ENCODE measurements at places on chromosomes 16 and 17.
A peak's percentile ranks its signal among the peaks of the same experiment; 100 is the strongest.

DNA sequence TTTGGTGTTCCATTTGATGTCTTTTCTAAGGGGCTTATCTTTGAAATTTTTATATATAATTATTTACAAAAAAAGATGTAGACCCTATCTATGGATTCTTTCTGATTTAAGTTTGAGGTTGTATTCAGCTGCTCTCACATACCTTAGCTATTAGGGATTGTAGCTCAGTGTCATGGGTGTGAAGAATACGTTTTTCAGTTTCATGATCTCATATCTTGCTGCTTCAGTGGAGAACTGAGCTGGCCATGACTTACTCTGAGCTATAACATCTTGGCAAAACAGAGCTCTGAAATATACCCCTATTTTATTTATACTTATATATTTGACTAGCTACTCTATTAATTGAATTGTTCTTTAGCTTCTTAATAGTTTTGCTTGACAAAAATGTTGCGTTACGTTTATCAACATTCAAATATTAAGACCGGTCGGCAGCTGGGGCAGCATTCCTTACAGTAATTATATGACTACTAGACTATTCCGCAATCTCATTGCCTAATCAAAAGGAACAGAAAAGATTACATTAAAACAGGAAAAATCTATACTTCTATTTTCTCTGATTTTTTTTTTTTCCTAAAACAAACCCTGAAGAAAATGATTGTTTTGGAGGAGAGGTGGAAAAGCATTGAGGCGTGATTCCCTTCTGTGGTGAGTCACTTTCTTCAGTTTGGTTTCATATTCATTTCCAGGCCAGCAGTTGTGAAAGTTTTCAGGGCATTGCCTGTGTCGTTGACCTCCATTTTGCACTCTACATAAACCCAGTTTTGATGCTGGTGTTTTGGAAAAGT, 24.1 kb upstream of the KRT24 start:
- no peak for DNase-seq

DNA sequence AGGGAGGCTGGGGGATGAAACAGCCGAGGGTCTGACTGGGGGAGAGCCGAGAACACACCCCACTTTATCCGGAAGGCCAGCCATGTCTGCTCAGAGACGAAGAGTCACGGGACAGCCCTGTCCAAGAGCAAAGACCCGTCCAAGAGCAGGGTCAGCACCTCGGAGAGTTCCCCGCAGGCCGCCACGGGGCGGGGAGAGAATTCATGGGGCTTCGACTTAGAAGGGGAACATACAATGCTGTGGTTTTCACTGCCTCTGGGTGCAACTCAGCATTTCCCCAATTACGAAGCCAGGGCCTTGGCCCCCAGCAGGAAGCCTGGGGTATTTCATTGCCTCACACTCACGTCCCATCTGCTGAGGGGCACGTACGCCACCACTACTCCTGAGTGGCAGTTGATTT, 59.3 kb downstream of the JPH3 start:
- DNase-seq = peak; percentile 42

DNA sequence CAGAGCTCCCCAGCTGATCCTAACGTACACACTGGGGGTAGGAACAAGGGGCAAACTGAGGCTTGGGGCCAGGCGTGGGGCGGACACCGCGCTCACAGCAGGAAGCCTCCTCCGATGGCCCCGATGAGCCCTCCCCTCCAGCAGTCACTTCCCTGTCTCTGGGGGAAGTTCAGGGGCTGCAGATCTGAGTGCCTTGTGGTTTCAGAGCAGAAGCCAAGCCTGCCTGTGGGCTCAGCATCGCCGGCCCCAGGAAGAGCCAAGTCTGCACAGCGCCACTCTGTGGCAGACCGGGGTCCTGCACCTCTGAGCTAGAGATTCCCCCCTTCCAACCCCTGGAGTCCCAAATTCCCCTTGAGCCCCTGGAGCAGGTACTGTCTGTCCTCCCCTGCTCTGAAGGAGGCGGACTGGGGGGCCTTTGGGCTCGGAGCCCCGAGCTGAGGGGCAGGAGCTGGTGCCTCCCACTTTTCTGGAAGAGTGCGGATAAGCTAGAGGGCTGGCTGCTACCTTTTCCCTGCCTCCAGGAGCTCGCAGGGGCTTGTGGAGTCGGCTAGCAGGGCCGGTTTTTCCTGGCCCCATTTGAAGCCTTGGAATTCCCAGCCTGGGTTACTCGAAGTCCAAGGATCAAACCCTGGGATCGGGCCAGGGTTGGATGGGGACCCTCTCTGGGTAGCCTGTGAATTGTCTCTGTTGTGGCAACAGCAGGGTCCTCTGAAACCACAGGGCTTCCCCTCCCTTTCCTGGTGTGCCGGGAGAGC, 2.9 kb downstream of the GSE1 start:
- peak; percentile 84 for DNase-seq

GRCh38 chr17:56890906-56891674, 22.8 kb downstream of the TRIM25 start:
- DNase-seq = no peak

DNA sequence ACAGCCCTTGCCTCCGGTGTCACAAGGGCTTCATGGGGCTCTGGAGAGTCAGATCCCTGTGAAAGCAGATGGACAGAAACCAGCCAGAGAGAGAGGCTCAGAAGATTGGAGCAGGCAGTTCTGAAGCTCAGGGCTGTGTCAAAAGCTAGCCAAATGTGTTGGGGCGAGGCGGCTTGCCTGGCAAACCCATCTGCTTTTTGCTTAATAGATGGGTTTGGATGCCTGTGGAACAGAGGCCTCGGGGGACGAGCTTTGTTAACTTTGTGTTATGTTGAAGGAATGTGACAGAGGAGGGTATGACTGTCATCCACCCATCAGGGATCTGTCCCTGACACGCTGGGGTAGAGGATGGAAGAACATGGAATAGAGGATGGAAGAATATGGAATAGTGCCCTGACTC, 21.0 kb upstream of the SLC12A3 start:
- DNase-seq = no peak

GRCh38 chr17:83035722-83036121, 43.7 kb upstream of the METRNL start:
- DNase-seq = no peak

DNA sequence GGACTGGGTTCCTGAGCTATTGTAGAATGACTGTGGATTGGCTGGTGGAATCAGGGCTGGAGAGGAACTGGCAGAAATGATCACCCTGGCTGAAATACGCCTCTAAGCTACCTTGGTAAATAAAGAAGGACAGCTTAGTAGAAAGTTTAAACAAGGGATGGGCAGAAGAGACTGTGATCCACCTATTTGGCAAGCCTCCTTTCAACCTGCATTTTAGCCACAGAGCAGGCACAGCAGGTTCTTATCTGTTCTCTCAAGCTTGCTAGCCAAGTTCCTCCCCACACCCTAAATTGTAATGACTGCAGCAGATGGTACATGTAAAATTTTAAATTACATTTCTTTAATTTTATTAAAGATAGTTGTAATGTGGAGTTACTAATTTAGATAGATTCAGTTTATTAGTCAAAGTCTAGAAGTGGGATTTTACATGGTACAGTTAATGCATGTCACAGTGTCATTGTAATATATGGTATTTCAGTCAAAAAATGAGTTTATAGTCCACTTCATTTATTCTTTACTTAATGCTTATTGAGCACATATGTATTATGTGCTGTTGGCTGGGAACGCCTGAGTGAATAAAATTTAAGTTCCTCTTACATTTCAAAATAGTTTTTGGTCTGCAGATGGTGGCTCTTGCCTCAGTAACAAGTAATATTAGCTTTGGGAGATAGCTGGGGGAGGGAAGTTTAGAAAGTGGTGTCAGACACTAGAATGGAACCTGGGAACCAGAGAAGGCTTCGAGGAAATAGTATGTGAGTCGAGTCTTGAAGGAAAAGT, 11.2 kb downstream of the EPN2 start:
- DNase-seq = no peak

DNA sequence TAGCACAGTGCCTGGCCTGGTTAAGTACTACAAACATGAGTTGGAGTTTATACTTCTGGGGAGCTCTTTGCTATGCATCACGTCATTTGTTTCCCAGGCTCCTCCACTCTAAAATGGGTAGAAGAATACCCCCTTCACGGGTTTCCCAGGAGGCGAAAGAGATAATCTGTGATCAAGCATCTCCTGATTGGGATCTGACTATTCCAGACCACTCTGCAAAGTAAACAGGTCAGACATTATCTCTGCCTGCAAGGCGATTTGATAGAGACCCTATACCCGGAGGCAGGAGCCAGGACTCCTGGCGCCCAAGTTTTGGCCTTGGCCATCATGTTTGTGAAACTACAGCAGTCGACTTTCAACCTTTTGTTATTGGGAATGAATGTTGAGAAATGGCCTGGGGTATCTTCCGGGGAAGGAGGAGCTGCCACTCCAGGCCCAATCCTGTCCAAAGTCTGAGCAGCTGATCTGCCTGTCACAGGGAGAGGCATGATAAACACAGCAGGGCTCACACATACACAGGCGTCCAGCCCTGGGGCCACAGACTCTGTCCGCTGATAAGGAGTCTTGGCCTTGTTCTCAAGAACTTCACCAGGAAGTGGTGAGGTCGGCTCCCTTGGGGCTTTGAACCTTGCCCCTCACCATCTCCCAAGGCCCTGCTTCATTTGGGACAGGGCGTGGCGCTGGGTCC, 199.9 kb downstream of the MAF start:
- no peak for DNase-seq

GRCh38 chr16:77963185-77964044, 58.9 kb upstream of the CLEC3A start:
- no peak for DNase-seq

DNA sequence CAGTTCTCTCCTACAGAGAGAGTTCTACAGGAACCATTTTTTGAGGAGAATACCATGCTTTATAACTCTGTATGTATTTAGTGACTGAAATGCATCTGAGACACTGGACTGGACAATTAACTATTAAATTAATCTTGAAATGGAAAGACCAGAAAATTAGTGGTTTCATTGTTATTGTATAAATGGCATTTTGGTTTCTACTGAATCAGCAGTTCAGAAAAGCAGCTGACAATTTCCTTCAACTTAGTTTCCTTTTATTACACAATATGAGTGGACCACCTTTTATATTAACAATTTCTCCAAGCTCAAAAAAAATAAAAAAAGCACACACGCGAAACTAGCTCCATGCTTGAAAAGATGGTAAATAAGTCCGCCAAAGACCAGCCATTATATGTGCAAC, 66.1 kb upstream of the SLC12A3 start:
- DNase-seq = no peak

GRCh38 chr17:4001048-4001590, 36.9 kb upstream of the ATP2A3 start:
- no peak for DNase-seq

DNA sequence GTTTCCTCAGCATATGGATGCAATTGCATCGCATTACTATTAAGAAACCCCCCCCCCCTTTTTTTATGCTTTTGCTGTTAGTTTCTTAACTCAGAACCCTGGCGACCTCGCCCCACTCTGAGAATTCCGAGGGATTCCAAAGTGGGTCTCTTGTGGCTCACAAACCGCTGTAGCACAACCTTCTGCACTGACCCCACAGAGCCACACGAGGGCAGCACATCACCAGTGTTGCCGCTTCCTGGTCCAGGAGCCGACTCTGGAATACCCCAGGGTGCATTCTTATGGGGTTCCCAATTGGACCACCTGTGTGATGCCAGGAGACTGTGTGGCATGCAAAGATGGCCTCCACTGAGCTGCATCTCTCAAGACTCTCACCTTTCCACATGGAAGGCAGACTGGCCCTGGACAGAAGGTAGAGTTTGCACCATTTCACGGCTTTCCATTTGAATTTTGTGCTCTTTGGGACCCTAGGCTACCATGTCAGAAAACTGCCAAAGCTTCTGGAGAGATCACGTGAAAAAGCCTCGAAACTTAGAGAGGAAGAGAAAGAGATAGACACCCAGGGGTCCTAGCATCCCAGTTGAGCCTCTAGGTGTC, 432.7 kb upstream of the ASIC2 start:
- peak; percentile 47 for DNase-seq

- DNase-seq = no peak
Measured at GRCh38 chr16:12327971-12328726, 351.6 kb downstream of the SNX29 start.

DNA sequence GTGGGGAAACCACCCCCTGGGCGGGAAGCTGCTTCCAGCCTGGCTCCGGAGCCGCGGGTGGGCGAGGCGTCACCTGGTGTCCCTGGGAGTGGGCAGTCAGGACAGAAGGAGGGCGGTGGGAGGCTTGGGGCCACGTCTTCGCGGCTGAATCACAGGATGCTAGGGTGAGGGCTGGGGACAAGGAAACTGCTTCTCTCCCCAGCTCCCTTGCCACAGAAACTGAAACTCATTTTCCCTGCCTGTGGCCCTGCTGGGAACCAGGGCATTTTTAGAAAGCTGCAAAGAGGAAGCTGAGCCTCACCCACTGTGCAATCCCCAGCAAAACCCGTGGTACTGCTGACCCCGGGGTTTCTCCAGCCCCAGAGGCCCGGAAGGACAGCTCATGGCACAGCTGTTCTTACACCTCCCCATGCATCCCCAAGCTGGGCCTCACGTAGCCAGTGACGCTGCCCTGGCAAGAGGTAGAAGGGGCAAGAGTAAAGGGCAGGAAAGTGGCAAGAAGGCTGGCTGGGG, 8.2 kb downstream of the RHBDF2 start:
- no peak for DNase-seq

- no peak for DNase-seq
Measured at GRCh38 chr17:33948309-33948708, 306.8 kb upstream of the CCL2 start.

GRCh38 chr16:55912022-55912421, 36.8 kb upstream of the CES5A start:
- DNase-seq = no peak

GRCh38 chr16:89373355-89374110, 116.8 kb downstream of the ANKRD11 start:
- DNase-seq = no peak

- no peak for DNase-seq
Measured at GRCh38 chr17:30375661-30376060, 3.1 kb upstream of the CPD start.

- DNase-seq = no peak
Measured at GRCh38 chr17:4908301-4908700, 5.4 kb upstream of the CHRNE start.

GRCh38 chr17:3965118-3965800, 1.0 kb upstream of the ATP2A3 start:
- DNase-seq = peak; percentile 51

GRCh38 chr16:28098959-28099945, 35.7 kb upstream of the GSG1L start:
- no peak for DNase-seq

GRCh38 chr17:57408071-57408811, 151.9 kb downstream of the MSI2 start:
- no peak for DNase-seq

DNA sequence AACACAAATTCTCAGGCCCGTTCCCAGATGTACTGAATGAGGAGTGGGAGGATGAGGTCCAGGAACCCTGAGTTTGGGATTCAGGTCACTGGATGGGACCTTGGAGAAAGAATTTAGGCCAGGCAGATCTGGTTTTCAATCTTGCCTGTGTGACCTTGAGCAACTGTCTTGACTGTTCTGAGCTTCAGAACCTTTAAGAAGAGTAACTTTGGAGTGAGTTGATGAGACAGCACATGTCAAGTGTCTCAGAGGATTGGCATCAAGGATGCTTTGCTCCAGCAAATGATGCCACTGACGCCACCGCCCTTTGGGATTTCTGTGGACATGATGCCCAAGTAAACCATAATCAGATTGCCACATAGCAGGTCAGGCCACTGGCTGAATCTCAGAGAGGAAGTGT, 56.2 kb upstream of the DNAJA2 start:
- DNase-seq = no peak

- no peak for DNase-seq
Measured at GRCh38 chr16:64925166-64925565, 196.7 kb downstream of the CDH11 start.

GRCh38 chr16:71536752-71537499, 10.7 kb downstream of the CHST4 start:
- DNase-seq = no peak

GRCh38 chr16:9438991-9439390, 347.5 kb downstream of the HAPSTR1 start:
- no peak for DNase-seq

GRCh38 chr17:6543079-6544010, 13.0 kb downstream of the PITPNM3 start:
- no peak for DNase-seq
